ENCODE measurements at places on chromosomes 7 and 10. TPM values are rescaled to one million over a fixed set of nuclear protein-coding genes. Genes with fewer than 3 reads are reported as not detected.

Gene UNCX
- total RNA-seq = not detected

Gene CPVL
- 1.4 TPM for total RNA-seq

Gene PCDH15
- 0.12 TPM for total RNA-seq

Gene CADPS2
- 21.6 TPM for total RNA-seq

Gene NPFFR1
- total RNA-seq = not detected

Gene CALHM1
- not detected for total RNA-seq

Gene IQUB
- 0.50 TPM for total RNA-seq

Gene PLAU
- total RNA-seq = 81.5 TPM

Gene DGKB
- total RNA-seq = 10.8 TPM

Gene BRAT1
- 31.1 TPM for total RNA-seq

Gene NOS3
- 3.3 TPM for total RNA-seq

Gene GBF1
- 28.8 TPM for total RNA-seq

Gene EVX1
- total RNA-seq = not detected

Gene OR9A2
- not detected for total RNA-seq

Gene FKBP6
- total RNA-seq = under 0.01 TPM

Gene CALML5
- total RNA-seq = not detected

Gene CYP3A4
- total RNA-seq = not detected

Gene GRM3
- total RNA-seq = not detected

Gene SPDYE8
- total RNA-seq = not detected

Gene KLF6
- total RNA-seq = 47.7 TPM

Gene CCDC136
- 17.9 TPM for total RNA-seq

Gene MSS51
- 2.1 TPM for total RNA-seq

Gene AGMO
- total RNA-seq = not detected

Gene HHEX
- 0.62 TPM for total RNA-seq
